ENCODE measurements at places on chromosomes 13 and 19.

GRCh38 chr19:48206397-48207093 lies 36.1 kb downstream of the ZSWIM9 start:
- no peak for DNase-seq

GRCh38 chr19:7607874-7608560 lies 12.4 kb downstream of the CAMSAP3 start:
- DNase-seq = no peak

DNA sequence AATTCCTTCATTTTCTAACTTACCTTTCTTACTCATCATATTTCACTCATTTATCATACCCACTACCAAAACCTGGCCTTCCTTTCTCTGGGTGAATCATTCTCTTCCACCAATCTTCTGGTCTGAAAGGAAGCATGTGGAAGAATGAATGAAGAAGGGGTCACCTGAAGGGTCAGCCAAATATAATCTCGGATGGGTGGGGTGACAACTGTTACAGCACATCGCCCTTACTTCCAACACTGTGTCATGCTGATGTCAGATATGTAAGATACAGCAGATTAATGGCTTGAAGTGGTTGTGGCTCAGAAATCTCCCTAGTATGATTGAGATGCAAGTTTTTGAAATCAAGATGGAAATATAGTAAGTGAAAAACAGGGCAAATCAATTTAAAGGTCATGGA lies 401.7 kb upstream of the HTR2A start:
- DNase-seq = no peak

GRCh38 chr19:55156202-55157063 lies 1.1 kb downstream of the TNNI3 start:
- no peak for DNase-seq

DNA sequence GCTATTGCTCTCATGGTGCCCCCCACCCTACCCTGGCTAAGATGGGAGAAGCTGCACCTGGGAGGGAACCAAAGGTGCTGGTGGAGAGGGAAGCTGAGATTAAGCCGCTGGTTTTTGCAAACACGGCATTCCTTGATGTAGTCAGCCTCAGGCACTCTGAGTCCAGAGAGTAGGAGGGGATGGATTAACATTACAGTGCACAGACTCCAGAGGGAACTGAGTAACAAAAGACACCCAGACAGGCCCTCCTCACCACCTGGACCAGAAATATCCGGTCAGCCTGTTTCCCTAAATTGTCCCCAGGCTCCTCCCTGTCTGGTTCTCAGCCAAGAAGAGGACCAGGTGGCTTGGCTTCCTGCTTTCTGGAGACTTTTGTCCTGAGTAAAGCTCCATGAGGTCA lies 28.9 kb upstream of the PABPC3 start:
- no peak for DNase-seq

DNA sequence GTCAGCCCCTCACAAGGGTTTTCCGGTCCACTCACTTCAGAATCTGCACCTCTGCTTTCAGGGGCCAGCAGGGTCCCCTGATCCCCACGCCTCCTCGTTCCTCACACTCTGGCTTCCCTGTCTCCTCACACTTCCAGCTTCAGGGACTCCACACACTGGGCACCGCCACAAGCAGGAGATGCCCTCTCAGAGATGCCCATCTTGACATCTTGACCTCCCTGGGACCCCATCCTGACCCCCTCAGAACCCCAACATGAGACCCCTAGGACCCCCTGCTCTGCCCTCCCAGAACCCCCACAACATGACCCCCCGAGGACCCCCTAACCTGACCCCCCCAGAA lies 2.7 kb downstream of the MAP2K2 start:
- no peak for DNase-seq

DNA sequence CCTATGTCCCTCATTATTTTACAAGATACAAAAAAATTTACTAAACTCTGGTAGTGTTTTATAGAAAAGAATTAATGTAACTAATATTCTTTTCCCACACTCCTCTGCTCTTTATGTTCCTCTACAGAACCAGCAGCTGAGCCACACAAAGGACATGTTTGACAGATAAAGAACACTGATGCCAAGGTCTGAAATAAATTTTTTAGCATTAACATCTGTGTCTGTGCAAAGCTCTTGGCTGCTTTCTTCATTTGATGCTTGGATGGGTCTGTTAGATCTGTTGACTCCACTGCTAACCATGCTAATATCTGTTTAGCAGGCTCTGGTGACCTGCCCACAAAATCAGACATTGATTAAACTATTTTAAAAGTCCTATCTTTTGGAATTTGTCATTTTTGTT lies 2363.8 kb downstream of the PCDH9 start:
- DNase-seq = no peak

- no peak for DNase-seq
Measured at GRCh38 chr13:100108913-100109507, 20.1 kb downstream of the PCCA start.

- DNase-seq = no peak
Measured at GRCh38 chr19:14407605-14408484, 11.3 kb downstream of the DDX39A start.

GRCh38 chr13:22926748-22927400 lies 253.9 kb upstream of the SGCG start:
- DNase-seq = no peak

GRCh38 chr13:104773775-104774174 lies 1707.6 kb upstream of the SLC10A2 start:
- DNase-seq = no peak

GRCh38 chr13:37257051-37257450 lies 151.6 kb upstream of the CSNK1A1L start:
- DNase-seq = no peak

- DNase-seq = no peak
Measured at GRCh38 chr19:41912899-41913537, 15.2 kb downstream of the ERFL start.

DNA sequence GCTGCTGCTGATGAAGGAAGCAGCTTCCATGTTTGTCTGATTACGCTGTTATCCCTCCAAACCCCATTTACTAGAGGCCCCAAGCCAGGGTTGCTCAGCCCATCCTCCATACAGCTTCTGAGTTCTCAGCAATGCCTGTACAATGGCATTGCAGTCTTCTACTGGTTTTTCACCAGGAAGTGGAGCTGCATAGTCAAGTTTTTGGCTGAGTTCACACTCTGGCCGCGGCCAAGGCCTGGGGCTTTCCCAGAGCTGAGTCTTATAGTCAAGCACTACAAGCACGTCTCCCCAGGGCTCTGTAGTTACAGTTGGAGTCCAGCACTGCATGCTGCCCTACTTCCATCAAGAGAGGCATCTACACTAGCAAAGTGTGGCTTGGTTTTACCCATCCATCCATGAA lies 182.5 kb downstream of the POU4F1 start:
- no peak for DNase-seq

- DNase-seq = no peak
Measured at GRCh38 chr19:56217039-56217949, 15.2 kb downstream of the ZSCAN5C start.

Measured in thoracic aorta (tissue), 2 donors.